ENCODE measurements at places on chromosomes 4 and X.

- DNase-seq, result no peak
These were observed 40.0 kb upstream of the SMARCA5 start for GRCh38 chr4:143473334-143474126.

DNA sequence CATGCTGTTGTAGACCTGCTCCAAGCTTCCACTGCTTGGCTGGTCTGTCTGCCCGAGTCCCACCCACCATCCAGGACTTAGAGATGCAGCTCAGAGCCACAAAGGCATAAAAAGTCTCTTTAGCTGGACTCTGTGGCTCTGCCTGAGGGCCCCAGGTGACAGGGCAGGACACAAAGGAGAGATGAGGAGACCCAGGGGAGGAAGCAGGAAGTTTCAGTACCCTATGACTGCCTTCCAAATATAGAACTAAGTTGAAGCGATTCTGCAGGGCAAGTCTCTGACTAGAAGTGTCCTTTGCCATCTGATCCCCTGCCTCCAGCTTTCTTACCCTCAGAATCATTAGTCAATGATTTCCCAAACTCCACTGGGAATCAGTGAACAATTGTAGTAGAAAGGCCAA, 11.2 kb upstream of the CXCR3 start:
- DNase-seq, result no peak

GRCh38 chr4:79958466-79959264, 114.4 kb downstream of the ANTXR2 start:
- DNase-seq, result no peak

DNA sequence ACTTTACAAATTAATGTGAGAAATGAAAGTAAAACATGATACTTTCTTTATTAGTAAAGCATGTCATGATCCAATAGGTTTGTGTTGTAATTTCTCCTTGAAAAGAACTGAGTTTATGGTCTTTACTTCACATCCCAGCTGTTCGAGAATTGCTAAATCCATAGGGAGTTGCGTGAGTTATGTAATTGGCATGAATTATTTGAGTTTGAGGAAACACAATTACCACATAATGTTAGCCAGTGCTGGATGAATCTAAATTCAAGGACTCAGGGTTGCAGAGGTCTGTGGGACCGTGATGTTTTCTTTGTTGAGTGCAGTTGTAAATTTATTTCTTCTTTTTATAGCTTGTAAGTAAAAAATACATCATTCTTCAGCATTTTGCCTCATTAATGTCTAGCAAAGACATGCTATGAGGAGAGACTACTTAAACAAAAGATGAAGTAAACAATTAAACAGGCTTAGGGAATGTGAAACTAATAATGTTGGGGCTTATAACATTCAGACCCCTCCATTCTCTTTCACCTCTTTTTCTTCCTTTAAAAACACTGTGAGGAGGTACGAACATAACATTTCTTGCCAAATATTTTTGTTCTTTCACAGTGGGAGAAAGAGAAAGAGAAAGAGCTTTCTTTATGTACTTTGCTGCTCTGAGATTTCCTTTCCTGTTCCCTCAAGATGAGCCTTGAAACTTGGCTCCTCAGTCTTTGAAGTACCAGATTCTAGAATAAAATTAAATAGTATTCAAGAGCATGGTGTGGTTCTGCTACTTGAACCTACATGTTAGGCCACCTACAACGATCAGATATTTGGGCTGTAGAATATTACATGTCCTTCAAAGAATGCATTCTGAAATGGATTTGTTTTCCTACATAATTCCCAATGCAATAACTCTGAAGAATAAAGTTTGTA, 159.6 kb upstream of the ANK2 start:
- no peak for DNase-seq

DNA sequence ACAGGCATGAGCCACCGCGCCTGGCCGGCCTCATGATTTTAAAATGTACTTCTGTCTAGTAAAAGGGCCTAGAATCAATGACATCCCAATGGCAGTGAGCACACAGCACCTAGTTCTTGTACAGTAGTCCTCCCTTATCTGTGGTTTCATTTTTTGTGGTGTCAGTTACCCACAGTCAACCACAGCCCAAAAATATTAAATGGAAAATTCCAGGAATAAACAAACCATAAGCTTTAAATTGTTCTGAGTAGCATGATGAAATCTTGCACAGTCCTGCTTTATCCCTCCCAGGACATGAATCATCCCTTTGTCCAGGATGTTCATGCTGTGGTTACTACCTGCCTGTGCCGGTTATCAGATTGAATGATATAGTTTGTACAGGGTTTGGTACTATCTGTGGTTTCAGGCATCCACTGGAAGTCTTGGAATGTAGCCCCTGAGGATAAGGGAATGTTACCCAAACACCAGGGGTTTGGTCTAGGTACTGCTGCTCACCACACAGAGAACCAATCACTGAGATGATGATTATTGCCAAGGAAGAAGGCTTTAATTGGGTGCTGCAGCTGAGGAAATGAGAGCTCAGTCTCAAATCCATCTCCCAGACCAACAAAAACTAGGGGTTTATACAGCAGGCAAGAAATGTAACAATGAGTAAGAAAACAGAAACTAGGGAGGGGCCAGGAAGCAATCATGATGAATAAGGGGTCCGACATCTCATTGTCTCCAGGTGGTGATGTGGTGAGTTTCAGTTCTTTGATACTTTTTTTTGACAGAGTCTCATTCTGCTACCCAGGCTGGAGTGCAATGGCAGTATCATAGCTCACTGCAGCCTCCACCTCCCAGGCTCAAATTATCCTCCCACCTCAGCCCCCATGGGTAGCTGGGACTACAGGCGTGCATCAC, 16.2 kb upstream of the FHL1 start:
- no peak for DNase-seq

DNA sequence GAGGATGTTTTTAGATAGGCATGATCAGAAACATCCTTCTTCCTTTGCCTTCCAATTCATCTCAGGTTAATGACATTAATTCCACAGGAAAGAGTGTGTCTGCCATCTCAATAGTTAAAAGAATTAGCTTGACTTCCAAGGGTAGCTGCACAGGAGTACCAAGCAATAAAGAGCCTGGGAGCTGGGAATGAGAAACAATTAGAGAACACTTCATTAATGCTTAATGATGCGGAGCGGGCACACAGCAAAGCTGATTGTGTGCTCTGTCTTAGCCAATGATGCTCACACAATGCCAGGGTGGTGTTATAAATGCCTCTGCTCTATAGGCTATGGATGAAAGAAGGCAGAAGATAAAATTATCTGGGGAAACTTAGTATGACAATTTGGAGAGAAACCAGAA, 1052.5 kb upstream of the LCORL start:
- DNase-seq, result no peak

GRCh38 chr4:160386846-160387245, 1284.0 kb downstream of the RAPGEF2 start:
- DNase-seq, result no peak

DNA sequence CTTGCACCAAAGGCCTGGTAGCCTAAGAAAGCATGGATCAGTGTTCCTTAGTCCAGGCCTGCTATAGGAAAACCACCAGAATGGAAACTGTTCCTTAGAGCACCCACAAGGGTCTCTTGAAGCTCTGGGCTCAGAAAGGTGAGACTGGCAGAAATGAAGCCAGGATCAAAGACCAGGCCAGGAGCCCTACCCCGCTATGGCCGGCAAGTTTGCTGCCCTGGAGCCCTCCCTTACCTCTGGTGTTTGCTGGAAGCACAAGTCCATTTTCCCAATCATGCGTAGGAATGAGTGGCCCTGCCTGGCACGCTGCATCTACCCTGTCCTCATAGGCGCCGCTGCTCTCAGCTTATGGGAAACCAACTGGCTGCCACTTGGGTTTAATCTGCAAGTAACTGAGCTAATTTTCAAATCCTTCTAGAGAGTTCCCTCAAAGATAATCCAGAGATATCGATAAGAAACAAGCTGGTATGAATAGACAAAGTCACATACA, 37.4 kb downstream of the BCOR start:
- no peak for DNase-seq

GRCh38 chr4:126708716-126709115, 924.0 kb upstream of the INTU start:
- DNase-seq, result no peak

DNA sequence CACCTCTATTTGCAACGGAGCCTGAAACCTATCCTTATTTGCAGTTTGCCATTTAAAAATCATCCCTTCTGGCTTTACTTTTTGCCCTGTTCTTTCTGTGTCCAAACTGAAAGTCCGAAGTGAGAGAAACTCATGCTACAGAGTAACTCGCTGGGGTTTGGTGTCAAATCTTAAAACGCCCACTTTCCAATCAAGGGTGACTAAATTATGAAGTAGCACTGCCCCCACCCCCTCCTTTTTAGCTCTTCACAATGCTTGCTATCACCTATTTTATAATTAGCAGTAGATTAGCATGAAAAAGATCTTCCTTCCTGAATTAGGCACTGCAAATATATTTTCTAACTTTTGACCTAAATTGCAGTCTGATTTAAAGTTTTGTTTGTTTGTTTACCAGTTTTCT, 52.5 kb downstream of the VGLL1 start:
- no peak for DNase-seq

DNA sequence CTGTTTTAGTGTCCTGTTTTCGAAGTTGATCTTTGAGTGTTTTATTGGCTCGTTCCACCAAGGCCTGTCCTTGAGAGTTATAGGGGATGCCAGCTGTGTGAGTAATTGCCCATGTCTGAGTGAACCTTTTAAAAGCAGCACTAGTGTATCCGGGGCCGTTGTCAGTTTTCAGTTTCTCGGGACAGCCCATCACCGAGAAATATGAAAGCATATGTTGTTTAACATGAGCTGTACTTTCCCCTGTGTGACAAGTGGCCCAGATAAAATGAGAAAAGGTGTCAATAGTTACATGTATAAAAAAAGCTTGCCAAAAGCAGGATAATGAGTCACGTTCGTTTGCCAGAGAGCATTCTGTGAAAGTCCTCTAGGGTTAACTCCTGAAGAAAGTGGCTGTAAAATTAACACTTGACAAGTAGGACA, 48.6 kb upstream of the RASSF6 start:
- DNase-seq, result peak; percentile 70

DNA sequence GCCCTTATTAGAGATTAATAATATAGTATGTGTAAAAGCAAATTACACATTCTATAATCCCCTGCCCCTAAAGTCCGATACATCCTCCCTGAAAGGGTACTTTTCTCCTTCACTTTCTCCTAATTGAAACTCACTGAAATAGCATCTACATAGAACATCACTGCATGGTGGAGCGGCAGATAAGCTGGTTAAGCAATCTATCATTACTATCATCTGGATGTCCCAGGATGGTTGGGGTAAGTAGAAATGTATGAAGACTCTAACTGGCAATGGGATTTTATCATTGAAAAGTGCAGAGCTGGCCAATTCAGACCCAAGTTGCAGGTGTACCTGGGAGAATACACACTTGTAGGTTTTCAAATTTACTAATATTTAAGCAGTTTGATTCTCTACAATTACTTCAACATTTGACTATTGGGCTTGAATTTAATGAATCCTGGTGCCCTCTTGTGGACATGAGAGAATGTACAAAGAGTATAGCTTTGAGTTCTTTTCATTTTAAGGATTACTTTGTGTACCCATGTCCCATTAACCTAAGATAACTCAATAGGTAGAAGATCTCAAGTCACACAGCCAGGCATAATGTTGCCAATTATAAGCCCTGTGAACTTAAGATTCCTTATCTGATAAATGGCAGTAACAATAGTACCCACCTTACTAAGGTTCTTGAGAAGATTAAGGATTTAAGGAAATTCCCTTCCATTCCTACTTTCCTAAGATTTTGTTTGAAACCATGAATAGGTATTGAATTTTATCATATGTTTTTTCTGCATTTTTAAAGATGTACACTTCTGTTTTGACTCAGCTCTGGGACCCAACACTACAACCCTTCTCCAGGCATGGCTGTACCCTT, 69.8 kb downstream of the SHROOM3 start:
- DNase-seq, result peak; percentile 18

GRCh38 chrX:32847921-32848320, 363.4 kb downstream of the DMD start:
- no peak for DNase-seq

DNA sequence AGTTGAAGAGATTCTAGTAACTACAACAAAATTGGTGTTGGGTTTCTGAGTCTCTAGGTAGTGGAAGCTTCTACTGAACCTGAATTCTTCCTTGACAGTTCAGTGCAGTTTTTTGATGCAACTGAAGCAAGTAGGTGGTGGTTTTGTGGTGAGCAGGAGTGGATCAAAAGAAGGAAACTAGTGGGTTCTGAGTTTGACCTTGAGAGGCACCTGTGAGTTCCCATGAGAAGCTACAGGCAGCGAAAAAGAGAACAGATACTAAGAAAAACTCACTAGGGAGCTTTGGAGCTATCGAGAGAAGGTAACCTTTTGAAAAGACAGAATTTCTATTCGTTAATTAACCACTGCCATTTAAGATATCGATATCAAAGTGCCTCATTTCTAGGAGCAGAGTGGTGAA, 145.2 kb downstream of the PDHA2 start:
- DNase-seq, result no peak

All from NCI-H187 (cell line).